ENCODE measurements at places on chromosomes 16 and 17.

- DNase-seq = no peak
Measured at GRCh38 chr16:53428681-53429080, 5.6 kb upstream of the RBL2 start.

- DNase-seq = no peak
Measured at GRCh38 chr17:46832945-46833839, 14.7 kb upstream of the WNT3 start.

DNA sequence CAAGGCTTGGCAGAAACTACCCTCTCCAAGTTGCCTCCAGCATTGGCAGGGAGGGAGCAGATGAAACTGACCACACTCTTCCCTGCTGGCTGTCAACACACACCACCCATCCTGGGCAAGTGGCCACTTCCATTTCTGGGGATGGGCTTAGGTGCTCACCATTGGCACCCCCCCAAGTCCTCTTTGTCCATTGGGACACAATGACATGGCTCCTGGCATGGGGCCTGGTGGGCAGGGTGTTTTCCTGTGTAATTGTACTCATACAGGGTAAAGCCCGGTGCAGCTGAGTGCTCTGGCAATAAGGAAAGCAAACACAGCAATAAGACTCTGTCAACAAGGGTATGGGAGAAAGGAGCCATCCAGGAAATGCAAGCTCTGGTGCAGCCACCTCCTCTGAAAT is 22.6 kb downstream of the SCNN1B start:
- DNase-seq = no peak

DNA sequence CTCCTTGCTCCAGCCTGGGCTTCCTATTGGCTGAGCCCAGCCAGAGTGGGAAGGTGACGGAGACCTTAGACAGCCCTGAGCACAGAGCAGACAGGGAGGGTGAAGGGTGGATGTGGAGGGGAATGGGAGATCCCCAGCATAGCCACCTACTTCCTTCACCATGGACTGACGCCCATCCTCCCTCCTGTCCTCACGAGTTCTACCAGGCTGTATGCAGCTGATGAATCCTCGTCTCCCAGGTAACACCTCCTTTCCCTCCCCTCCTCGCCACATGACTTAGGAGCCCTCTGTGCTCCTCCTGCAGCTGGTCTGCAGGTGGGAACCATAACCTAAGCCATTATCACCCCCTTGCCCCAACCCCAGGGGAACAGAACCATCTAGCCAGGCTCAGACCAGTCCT is 9.0 kb upstream of the CRHR1 start:
- DNase-seq = no peak

DNA sequence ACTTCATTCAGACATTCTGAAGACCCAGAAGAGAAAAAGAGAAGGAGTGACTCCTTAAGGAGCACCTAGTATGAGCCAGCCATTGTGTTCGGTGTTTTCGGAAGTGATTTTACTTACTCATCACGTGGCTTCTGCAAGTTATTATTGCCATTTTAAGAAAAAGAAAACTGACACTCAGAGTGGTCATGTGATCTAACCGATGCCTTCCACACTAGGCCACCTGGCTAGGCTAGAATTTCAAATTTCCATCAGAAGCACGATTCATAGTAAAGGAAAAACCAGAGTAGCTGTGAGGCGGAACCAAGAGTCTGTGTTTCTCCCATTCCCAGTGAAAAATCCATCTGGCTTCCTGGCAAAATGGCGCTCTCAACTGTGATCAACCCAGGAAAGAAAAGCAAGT is 32.0 kb downstream of the GTF3C1 start:
- no peak for DNase-seq

DNA sequence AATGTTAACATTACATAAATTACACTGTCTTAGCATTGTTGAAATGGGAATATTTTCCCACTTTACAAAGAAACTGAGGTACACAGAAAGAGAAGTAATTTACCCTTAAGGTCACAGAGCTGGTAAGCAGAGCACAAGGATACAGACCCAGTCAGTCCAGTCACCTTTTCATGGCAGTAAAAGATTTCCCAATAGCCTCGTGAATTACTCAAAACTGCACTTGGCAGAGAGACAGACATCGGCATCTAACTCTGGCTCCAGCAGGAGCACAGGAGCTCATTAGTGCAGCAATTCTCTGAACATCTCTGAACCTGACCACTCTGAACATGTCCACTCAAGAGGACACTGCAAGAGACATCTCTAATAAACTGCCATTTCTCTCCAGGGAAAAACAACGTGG is 3.1 kb downstream of the TEX2 start:
- no peak for DNase-seq

DNA sequence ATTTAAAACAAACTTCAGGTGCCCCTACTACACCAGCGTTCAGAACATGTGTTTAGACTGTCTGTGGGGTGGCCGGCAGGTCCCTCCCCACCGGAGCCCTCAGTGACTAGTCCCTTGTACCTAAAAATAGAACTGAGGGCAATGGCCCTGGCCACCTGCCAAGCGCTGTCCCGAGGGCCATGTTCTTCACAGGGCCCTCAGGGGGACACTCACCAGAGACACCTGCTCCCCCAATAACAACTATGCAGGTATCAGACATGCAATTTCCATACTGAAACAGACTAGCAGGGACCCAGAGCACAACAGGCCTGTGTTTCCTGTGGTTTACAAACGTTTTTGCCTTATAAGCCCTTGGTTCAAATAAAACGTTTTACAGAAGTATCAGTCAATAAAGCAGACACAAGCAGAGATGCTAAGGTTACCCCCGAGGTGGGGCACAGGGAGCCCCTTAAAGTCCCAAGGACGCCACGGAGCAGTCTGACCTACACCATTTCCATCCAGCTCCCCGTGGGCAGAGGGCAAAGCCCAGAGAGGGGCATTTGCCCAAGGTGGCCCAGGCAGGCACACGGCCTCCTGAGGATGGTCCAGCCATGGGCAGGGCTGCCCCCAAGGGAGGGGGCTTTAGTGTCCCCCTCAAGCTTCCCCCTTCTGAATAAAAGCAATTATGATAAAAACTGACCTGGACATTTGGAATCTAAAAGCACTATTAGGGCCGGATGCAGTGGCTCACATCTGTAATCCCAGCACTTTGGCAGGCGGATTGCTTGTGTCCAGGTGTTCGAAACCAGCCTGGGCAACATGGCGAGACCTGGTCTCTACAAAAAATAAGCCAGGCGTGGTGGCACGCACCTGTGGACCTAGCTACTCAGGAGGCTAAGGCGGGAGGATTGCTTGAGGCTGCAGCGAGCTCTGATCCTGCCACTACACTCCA is 896 bp upstream of the MYLK3 start:
- no peak for DNase-seq

- DNase-seq = no peak
Measured at GRCh38 chr17:12403881-12404398, 261.8 kb upstream of the MYOCD start.

GRCh38 chr16:53787423-53787822 is 83.5 kb downstream of the FTO start:
- no peak for DNase-seq

- no peak for DNase-seq
Measured at GRCh38 chr17:38410201-38410600, 18.1 kb upstream of the ARHGAP23 start.

GRCh38 chr17:20123209-20123608 is 114.0 kb downstream of the SPECC1 start:
- no peak for DNase-seq

GRCh38 chr17:77535435-77535834 is 394.7 kb downstream of the SEC14L1 start:
- DNase-seq = peak; percentile 14

GRCh38 chr17:17548044-17548443 is 43.5 kb downstream of the PEMT start:
- DNase-seq = no peak

DNA sequence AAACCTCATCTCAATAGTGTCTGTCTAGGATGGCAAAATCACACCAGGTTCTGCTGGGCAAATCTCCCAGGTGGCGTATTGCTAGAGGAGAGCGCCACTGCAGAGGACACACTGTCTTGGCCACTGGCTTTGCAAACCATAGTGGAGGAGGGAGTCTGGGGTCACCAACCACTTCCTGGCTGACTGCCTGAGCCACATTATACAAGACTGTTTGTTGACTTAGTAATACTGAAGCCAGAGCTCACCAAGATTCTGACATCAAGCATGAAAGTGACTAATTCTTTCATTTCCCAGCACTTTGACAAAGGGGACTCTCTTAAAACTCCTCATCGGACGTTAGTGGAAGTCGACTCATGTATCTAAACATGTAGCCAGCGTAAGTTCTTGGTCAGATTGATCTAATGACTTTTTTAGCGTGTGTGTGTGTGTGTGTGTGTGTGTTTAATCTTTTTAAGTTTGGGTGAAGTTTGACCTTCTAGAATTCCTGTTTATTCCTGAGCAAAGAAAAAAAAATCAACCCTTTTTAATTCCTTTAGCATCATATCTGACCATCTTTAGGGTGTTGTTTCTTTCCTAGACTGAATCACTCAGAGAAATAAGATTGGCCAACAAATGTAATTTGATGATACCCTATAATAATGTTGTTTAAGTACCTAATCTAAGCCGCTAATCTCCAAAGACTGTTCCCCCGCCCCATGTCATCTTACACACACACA is 13.7 kb downstream of the PITPNC1 start:
- DNase-seq = peak; percentile 87

- DNase-seq = no peak
Measured at GRCh38 chr17:78476973-78477372, 98.5 kb downstream of the PGS1 start.

DNA sequence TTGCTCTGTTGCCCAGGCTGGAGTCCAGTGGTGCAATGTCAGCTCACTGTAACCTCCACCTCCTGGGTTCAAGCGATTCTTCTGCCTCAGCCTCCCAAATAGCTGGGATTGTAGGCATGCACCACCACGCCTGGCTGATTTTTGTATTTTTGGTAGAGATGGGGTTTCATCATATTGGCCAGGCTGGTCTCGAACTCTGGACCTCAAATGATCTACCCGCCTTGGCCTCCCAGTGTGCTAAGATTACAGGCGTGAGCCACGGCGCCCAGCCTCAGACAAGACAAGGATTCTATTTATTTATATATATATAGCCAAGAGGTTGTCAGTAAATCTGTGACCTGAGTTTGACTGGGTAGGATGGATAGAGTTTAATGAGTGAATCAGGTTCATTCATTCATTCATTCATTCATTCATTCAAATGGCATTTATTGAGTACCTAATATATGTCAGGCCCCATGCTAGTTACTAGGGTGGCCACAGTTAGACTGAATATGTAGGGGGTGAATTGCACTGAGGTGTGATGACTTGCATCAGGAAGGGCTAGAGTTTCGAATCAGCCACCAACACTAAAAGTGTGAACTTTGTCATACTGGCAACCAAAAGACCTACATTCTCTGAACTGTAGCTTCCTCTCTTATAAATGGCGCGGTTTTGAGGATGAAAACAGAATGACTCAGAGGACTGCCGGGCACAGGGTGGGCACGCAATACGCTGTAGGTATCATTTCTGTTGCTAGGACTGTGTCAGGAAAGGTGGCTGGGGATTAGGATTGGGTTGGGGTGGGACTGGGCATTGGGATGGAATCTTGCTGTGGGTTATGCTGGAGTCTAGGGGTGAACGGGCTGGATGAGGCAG is 37.8 kb downstream of the ITGAE start:
- DNase-seq = peak; percentile 75

- DNase-seq = peak; percentile 75
Measured at GRCh38 chr17:45640141-45640850, 143.8 kb upstream of the CRHR1 start.

GRCh38 chr16:17723531-17724134 is 252.9 kb upstream of the XYLT1 start:
- DNase-seq = no peak

GRCh38 chr16:88628512-88628974 is 9.8 kb upstream of the IL17C start:
- peak; percentile 49 for DNase-seq

DNA sequence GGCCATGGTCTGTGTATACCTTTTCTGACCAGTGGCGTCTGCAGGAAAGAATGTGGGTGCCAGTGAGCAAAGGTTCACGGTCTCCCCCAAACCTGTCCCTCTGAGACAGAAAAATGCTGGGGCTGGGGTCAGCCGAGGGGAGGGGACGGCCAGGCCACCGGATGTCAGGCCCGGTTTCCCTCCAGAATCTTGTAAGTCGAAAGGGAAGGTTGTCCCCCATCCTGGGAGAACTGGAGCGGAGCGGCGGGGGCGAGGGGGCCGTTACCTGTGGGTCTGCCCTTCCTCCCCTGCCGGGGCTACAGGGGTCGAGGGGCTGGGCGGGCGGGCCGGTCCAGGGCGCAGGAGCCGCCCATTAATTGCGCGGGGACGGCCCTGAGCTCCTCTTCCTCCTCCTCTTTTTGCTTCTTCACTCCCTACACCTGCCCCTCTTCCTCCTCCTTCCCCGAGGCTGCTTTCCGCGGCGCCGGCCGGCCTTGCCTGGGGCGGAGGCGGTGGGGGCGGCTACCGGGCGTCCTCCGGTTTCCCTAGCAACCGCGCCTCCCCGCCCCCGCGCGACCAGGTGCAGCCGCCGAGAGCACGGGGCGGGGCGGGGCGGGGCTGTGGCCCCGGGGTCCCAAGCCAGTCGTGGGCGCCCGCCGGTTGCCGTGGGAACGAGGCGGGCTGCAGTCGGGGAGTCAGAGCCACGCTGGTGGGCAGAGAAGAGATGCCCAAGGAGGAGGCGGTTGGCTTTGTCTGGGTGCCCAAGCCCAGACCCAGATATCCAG is at the start of gene MARCHF10:
TSS of gene MARCHF10 (minus strand) at position 503 of the 764 bp plus-strand sequence. CDS start 6,579 bp downstream, outside the sequence.
- DNase-seq = no peak

GRCh38 chr16:26765087-26765486 is 301.6 kb upstream of the C16orf82 start:
- DNase-seq = peak; percentile 10

GRCh38 chr16:52572656-52573055 is 25.7 kb upstream of the TOX3 start:
- no peak for DNase-seq

- no peak for DNase-seq
Measured at GRCh38 chr17:50471009-50471905, 2.6 kb upstream of the CHAD start.

DNA sequence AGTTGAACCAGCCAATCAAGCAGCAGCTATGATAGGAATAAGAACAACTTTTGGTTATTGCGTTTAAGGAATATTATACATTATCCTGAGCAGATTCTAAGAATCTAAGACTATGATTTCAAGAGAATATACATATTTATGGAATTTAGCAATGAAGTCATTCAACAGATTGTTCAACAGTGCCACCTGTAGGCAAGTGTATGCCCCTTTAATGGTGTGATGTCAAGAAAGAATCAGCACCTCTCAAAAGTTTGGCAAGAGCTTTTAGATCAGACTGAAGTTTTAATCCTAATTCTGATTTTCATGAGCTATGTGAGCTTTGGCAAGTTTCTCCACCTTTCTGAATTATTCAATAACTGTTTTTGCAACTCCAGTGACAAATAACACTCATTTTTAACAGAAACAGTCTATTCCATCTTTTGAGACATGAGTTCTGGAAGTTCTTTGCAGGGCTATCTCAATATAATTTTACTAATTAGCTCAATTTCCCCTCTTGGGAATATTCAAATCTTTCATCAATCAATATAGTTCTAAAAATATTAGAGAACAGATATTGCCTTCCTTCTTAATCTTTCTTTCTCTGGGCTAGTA is 474.3 kb upstream of the TOM1L1 start:
- peak; percentile 2 for DNase-seq

- no peak for DNase-seq
Measured at GRCh38 chr16:21167929-21168602, 9.6 kb downstream of the LDAF1 start.

Data from suppressor macrophage (primary cell).